Fibroblast of pulmonary artery (primary cell): ENCODE measurements at places on chromosomes 11 and 22.

DNA sequence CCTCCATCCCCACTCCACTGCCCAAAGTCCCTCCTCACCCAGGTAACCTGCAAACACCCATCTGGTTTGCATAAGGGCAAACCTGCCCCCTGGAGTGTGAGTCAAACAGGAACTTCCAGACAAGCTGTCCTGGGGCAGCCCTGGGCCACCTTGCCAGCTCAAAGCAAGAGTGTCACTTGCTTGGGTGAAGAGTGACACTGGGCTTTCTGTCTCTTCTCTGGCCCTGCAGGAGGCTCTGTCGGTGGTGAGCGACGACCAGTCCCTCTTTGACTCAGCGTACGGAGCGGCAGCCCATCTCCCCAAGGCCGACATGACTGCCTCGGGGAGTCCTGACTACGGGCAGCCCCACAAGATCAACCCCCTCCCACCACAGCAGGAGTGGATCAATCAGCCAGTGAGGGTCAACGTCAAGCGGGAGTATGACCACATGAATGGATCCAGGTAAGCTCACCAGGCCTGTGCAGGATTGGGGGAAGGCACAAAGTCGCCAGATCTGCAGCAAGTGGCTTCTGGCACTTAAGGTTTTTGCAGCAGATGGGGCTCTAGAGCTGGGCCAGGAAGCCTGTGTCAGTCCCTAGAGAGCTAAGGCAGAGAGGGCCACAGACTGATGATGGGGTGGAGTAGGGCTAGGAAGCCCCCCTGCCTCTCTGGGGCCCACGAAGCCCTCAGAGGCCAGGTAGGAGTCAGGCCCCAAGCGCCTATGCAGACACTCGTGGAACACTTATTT is 64.2 kb downstream of the FLI1 start:
- DNase-seq: no peak

DNA sequence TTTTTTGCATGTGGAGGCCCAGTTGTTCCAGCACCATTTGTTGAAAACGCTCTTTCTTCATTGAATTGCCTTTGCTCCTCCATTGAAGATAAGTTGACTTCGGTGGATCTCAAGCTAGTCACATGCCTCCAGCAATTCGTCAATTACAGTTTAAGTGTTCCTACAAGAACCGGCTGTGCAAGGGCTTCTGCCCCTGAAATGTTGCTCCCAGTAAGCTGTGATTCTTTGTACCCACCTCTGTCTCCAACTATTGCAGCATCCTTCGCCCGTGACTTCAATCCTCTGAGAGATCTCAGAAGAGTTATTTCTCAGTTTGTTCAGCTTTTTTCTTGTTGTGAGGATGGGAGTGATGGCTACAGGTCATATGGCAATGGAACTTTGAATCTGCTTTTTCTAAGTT is 194.2 kb upstream of the B3GAT1 start:
- DNase-seq: no peak

DNA sequence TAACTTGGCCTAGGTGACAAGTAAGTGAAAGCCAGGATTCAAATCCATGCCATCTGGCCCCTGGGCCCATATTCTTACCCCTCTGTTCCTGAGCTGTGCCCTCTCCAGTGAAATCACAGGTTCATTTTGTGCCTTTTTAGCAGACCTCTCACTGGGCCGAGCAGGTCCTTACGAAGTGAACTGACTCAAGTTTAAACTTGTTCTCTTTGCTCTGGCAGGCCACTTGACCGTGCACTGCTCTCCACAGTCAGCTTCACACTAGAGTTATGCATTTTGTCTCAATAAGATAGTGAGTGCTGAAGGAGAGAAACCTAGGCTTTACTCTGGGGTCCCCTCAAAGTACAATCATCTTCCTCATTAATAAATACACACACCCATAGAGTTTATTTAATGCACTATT is 40.7 kb downstream of the ARFGAP3 start:
- DNase-seq: no peak

DNA sequence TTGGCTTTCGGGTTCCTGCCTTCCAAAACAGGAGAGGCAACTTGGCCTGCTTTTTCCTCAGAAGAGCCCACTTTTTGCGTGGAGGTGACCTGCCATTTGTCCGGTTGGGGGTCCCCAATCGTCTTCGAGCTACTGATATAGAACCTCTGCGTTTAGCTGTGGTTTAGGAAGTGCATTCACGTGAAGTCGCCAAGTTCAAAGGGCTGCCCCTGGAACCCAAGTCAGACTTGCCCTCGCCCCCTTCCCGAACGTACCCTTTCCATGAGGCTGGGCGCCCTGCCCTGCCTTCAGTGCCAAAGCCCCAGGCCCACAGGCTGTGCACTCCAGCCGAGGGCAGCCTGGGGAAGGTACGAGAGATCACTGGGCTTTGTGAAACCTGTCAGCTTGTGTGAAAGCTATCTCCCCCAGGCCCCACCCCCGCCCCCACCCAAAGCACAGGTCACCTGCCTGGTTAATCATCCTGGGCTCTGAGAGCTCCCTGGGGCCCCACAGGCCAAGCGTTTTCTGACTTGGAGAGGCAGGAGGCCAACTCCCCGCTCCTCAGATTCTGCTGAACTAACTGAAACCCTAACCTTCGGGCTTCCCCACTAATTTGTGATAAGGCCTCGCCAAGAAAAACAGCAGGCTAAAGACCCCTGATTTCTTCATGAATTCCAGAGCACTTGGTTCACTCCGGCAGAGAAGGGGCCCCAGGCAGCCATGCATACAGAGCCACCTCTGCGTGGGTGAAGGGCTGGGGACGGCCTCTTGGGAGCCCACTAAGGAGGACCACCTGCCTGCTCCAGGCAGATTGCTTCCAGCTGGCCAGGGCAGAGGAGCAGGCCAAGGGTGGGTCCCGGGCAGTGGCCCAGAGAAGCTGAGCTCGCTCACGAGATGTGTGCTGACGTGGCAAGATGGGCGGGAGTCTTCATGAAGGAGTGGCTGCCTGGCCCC is 25.8 kb upstream of the KCNQ1OT1 start:
- peak; percentile 82 for DNase-seq

- DNase-seq: no peak
Observed at GRCh38 chr11:117251506-117251905, 19.0 kb downstream of the RNF214 start.

- DNase-seq: no peak
Observed at GRCh38 chr22:46684706-46685105, 53.3 kb downstream of the CERK start.

DNA sequence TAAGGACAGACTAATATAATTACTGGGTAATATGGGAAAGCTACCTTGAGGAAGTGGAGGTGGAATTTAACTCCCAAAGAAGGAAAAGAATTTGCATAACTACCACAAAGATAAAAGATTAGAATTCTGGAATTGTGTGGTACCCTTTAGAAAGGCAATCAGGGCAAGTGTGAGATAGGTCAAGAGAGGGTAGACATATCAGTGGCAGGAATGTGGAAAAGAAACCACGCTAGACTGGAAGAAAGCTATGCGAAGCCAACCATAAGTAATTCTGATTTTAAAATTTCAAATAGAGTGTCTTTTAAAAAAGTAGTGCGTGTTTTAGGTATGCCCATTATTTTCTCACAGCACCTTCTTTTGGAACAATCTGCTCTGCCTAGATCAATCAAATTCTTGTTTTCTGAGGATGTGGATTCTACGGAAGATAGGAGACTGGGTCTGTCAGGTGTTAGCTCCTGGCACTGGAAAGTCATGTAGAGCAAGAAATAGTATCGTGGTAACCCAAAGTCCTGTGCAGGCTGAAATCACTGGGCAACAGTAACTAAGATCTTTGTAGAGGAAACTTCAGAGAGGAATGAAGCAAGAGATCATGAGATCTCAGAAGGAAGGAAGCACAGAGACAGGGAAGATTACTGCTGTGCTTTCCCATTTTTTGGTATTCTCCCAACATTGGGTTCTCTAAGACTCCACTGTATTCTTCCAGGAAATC is 111.3 kb upstream of the MTMR2 start:
- no peak for DNase-seq

- DNase-seq: peak; percentile 96
Observed at GRCh38 chr11:7600205-7600775, 73.0 kb downstream of the CYB5R2 start.

DNA sequence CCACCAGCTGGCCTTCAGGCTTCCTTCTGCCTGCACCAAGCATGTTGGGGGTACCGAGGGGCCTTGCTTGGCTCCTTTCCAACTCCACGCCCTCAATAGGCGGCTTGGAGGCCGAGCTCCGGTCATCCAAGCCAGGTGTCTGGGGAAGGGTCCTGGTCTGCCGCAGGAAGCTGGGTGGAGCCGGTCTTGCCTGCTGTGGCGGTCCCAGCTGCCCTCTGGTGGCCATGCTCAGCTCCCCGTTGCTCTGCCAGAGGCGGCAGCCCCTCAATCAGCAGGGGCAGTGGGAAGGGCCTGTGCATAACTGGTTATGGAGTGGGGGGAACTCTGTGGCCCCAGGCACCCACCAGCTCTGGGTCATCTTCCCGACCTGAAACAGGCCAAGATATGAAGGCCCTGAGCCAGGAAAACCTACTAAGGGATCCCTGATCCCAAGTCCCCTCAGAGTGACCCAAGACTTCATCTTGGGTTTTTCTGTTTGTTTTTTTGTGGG is 3.2 kb downstream of the ARVCF start:
- peak; percentile 53 for DNase-seq

DNA sequence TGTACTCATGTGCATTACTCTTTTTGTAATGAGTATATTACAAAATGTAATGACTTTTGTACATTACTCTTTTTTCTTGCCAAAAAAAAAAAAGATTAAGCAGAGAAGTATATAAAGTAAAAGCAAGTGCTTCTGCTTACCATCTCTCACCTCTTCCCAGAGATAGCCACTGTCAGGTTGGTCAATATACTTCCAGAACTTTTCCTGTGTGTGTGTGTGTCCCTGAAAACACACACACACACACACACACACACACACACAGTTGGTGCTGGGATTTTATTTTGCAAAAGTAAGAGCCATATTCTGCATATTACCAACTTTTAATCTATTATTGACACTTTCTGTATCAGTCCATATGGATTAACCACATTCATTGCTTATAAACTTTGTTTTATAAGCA is 2.5 kb downstream of the IGLL5 start:
- DNase-seq: no peak
